PC-3 (cell line): ENCODE measurements at places on chromosomes 3 and 15. TPM values are rescaled to one million over a fixed set of nuclear protein-coding genes. Genes with fewer than 3 reads are reported as not detected.

- no peak overlapping the region for H3K27ac ChIP-seq
- peak; percentile 37 for DNase-seq
- peaks cover 29% of the 10 kb centered on the region for H3K4me1 ChIP-seq
- no peaks in the 10 kb centered on the region for H3K36me3 ChIP-seq
- H3K27me3 ChIP-seq, result no peaks in the 10 kb centered on the region
These were observed 1.1 kb downstream of the ITPR1 start for GRCh38 chr3:4493941-4494894.

DNA sequence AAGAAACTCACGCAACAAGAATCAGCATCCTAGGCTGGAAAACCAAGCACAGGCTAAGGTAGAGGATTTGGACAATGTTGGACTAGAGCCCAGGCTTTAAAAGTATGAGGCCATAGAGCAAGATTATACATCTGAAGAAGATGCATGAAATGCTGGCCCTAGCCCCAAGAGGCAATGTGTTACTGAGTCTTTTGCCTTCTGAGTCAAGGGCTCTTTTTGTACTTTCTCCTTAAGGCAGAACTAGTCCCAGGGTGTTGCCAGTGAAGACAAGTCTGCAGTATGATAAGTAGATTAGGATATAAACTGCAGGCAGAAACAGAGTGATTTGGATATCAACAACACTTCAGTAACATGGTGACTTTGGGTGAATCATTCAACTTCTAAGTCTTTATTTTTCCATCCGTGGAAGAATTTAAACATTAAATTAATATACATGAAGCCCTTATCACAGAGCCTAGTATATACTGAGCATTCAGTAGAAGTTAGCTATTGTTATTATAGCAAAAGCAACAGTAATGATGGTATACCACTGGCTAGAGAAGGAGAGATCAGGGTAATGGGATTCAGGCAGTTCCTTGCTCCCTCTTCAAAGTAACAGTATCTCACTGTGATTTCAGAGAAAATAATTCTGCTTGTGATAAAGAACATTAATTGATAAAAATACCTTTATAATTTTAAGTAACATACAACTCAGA, 99.9 kb upstream of the MLF1 start:
- H3K36me3 ChIP-seq, result no peaks in the 10 kb centered on the region
- H3K4me1 ChIP-seq, result peaks cover 18% of the 10 kb centered on the region
- H3K27ac ChIP-seq, result peak overlapping the region; percentile 89
- H3K27me3 ChIP-seq, result no peaks in the 10 kb centered on the region

DNA sequence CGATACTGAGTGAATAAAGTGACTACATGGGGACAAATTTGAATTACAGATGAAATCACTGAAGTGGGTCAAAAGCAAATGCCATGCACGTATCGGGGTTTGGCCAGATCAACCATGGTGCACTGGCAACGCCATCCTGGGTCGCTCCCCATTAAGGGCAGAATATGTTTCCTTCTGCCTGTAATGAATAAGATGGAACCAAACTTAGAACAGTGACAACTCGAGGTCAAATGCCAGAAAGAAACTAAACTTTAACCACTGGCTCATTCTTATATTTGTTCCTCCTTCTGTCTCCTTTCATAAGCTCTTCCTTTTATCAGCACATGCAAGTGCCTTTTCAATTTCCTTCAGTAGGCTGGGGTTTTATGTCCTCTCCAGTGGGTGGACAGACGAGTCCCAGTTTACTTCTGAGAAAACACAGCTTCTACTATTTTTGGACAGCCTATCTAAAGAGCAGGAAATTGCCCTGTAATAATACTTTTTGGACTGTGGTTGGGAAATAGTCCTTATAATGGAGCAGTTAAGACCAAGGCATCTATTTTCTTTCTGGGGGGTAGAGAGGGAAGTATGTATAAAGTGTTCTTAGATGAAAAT, 61.4 kb downstream of the WHAMM start:
- H3K27ac ChIP-seq, result no peak overlapping the region
- H3K27me3 ChIP-seq, result no peaks in the 10 kb centered on the region
- H3K4me3 ChIP-seq, result no peak overlapping the region
- peaks cover 10% of the 10 kb centered on the region for H3K4me1 ChIP-seq

DNA sequence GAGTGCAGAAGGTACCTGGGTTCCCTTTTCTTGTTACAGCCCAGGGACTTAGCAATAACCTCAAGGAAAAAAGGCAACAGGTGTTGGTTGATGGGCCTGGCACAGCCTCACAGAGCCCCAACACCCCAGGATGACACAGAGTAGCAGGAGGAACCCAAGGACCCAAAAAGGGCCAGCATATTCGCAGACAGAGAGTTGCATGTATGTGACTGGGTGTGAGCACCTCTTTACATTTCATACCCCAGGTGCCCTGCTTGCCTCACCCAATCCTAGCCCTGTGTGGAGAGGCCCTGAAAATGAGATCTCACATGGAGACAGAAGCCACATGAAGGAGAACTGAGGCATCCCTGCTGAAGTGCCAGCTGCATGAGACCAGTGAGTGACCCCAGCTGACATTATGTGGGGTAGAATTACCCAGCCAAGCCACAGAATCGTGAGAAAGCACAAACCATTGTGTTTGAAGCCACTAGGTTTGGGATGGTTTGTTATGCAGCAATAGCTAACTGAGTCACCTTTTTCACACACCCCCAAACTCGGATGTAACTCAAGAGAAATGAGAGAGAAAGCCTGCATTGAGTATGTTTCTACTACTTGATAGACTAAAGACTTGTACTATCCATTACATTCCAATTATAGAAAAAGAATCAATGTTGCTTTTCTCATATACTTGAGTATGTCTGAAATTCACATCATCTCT, 26.2 kb upstream of the HHATL start:
- H3K4me1 ChIP-seq, result no peaks in the 10 kb centered on the region
- H3K27ac ChIP-seq, result no peak overlapping the region
- H3K27me3 ChIP-seq, result no peaks in the 10 kb centered on the region
- H3K4me3 ChIP-seq, result no peak overlapping the region

DNA sequence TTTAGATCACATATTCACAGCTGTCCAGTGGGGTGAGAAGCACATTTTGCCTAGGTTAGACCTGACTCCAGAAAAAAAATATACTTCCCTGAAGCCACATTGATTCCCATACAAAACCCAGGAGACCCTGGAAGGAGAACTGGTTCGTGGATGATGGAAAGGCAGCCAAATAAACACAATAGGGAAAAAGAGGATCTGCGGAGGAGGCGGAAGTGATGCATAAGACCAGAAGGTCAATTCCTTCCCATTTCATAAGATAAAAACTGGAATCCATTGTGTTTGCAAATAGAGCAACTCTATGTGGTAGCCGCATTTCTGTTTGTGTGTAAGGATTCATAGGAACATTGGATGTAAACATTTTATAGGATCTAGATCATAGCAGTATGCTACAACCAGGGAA, 781.9 kb upstream of the GRM7 start:
- no peaks in the 10 kb centered on the region for H3K36me3 ChIP-seq
- no peaks in the 10 kb centered on the region for H3K27me3 ChIP-seq
- DNase-seq, result no peak
- no peaks in the 10 kb centered on the region for H3K4me1 ChIP-seq
- H3K27ac ChIP-seq, result no peak overlapping the region
- H3K4me3 ChIP-seq, result no peak overlapping the region

- H3K27ac ChIP-seq, result no peak overlapping the region
- DNase-seq, result no peak
- peaks cover 12% of the 10 kb centered on the region for H3K4me1 ChIP-seq
- H3K27me3 ChIP-seq, result no peaks in the 10 kb centered on the region
These were observed 2.6 kb downstream of the IMP3 start for GRCh38 chr15:75637245-75638009.

GRCh38 chr3:123258811-123259420, 57.2 kb downstream of the SEC22A start:
- no peaks in the 10 kb centered on the region for H3K4me1 ChIP-seq
- DNase-seq, result peak; percentile 81
- H3K27ac ChIP-seq, result no peak overlapping the region
- no peak overlapping the region for H3K4me3 ChIP-seq
- H3K27me3 ChIP-seq, result no peaks in the 10 kb centered on the region

- no peak overlapping the region for H3K4me3 ChIP-seq
- DNase-seq, result no peak
- no peak overlapping the region for H3K27ac ChIP-seq
These were observed 1028.6 kb downstream of the OTOL1 start for GRCh38 chr3:162525066-162525742.

DNA sequence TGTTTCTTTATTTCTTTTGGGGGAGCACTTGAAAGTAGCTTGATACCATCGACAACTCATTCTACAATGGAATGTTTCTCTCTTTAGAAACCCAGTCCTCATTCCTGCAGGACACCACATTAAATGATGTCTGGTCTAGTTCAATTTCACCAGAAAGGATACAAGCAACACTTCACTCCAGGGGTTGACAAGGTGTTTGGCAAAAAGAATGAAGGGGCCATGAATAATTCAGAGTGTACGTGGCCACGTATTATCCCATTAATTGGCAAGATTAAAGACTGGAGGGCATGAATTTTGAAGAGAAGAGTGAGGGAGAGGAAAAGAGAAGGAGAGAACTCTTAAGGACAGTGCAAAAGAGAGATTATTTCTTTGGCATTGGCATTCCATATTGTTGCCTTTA, 705 bp downstream of the TMPRSS7 start:
- no peak for DNase-seq
- no peak overlapping the region for H3K4me3 ChIP-seq
- H3K36me3 ChIP-seq, result no peaks in the 10 kb centered on the region
- no peak overlapping the region for H3K27ac ChIP-seq
- H3K4me1 ChIP-seq, result no peaks in the 10 kb centered on the region
- H3K27me3 ChIP-seq, result no peaks in the 10 kb centered on the region

GRCh38 chr15:68924866-68925560, 5.3 kb upstream of the SPESP1 start:
- H3K27ac ChIP-seq, result no peak overlapping the region
- no peaks in the 10 kb centered on the region for H3K4me1 ChIP-seq
- H3K36me3 ChIP-seq, result no peaks in the 10 kb centered on the region
- no peak overlapping the region for H3K4me3 ChIP-seq

Gene A4GNT
- total RNA-seq, result not detected in 2 replicates

Gene GPR176
- 27.8 and 29.0 TPM in 2 replicates for total RNA-seq

Gene CHRNA3
- total RNA-seq, result not detected in 2 replicates
